ENCODE measurements at places on chromosomes 16 and 17.
A peak's percentile ranks its signal among the peaks of the same experiment; 100 is the strongest.

DNA sequence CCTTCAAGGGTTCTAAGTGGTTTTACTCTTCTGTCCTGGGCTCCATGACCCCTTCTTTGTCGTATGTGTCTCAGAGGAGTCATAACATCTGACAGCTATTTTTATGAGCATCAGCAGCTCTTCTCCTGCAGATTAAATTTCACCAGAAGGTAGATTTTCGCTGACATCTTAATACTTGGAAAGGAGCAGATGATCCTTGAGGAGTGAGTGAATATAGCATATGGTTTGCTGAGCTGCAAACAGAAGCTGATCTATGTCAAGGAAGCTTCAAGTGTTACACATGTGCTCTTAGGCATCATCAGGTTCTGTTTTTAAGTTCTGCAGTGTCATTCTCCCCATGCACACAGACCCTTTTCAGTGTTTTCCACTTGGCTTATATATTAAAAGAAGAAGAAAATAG is 49.2 kb upstream of the MYH2 start:
- DNase-seq = no peak

- DNase-seq = no peak
These were observed 34.4 kb downstream of the SLC7A5 start for GRCh38 chr16:87834668-87835473.

GRCh38 chr16:67104845-67105244 is 4.9 kb upstream of the PHAF1 start:
- DNase-seq = no peak

DNA sequence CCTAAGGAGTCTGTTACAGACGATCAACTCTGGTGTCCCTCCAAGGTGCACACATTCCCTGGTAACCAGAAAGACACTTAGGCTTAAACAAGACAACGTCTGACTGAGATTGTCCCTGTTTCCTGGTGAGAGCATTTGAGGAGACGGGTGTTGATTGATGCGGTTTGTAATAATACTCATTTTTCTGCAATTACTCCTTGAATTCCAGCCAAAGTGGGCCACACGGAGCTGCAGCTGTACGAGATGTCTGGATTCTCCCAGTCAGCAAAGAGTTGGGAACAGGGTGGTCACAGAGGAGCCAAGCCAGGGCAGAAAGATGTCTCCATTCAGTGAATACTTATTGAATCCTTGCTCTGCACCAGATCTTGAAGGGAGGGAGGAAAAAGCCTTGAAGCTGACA is 30.9 kb upstream of the CES5A start:
- no peak for DNase-seq

- DNase-seq = no peak
These were observed 431 bp downstream of the DYNC1LI2 start for GRCh38 chr16:66751053-66751302.

DNA sequence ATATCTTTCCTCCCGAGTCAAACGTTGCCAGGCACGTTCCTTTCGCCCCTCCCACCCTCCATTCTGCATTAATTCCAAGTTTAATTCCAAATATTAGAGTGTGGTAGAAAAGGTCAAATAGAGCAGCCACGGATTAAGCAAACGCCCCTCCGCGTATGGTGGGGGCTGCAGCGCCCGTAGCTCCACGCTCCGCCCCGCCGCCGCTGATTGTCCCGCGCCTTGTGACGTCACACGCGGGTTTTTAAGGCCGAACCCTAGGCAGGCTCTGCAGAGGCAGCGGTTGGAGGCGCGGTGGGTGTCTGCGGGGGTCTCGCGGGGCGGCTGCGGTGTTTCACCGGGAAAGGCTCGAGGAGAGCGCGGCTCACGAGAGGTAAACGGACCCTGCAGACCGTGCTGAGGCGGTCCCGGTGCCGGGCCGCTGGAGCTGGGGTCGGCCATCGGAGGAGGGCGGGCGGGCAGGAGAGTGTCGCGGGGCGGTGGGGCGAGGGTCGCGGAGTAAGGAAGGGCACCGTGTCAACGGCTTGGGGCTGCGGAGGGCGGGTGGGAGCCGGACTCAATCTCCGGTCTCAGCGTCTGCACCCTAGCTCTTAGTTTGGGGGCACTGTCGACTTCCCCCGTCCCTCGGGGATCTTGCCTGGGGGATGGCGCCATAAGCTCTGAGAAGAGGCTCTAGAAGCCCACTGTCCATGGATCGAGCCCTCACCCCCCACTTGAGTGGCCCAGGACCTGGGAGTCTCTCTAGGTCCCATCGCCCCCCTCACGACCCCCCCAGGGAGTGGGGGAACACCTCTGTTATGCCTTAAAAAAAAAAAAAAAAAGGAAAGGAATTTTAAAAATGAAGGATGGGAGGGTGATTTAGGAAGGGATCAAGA is at the start of gene ARL4D:
Gene ARL4D, plus strand, starts transcription at position 270 of the 872 bp plus-strand sequence. CDS start 740 bp downstream, outside the sequence.
- DNase-seq = peak; percentile 14

DNA sequence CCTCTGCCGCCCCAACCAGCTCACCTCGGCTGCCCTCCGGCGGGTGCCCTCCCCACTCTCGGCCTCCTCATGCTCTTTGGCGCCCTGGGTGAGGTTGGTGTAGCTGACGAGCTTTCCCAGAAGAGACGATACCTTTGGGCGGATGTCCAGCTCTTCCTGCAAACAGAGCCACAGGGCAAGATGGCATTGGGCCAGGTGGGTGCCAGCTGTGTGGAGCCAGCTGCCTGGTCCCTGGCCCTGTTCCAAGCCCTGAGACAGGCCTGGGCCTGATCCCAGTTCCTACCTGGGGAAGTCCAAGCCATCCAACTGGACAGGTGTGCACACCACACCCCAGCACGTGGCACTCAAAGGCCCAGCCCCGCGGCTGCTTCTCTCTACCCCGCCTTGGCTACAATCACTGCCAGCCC is 6.9 kb downstream of the SLC12A4 start:
- DNase-seq = peak; percentile 80

- no peak for DNase-seq
These were observed 139.0 kb downstream of the HS3ST3A1 start for GRCh38 chr17:13462673-13463124.

DNA sequence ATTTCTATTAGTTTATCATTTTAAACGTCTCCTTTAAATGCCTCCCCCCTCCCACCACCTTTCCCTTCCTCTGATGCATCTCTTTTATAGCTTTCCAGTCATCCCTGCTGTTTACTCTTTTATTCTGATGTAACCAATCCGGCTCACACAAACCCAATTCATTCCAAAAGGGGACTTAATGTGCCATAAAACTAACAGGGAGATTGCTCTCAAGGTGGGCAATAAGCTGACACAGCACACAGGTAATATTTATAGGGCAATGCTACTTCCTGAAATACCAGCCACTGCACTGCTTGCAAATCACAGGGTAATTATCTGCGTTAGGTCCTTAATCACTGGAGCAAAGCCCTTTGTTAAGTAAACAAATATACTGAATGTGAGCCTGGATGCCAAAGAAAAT is 23.3 kb upstream of the CA10 start:
- DNase-seq = peak; percentile 85

DNA sequence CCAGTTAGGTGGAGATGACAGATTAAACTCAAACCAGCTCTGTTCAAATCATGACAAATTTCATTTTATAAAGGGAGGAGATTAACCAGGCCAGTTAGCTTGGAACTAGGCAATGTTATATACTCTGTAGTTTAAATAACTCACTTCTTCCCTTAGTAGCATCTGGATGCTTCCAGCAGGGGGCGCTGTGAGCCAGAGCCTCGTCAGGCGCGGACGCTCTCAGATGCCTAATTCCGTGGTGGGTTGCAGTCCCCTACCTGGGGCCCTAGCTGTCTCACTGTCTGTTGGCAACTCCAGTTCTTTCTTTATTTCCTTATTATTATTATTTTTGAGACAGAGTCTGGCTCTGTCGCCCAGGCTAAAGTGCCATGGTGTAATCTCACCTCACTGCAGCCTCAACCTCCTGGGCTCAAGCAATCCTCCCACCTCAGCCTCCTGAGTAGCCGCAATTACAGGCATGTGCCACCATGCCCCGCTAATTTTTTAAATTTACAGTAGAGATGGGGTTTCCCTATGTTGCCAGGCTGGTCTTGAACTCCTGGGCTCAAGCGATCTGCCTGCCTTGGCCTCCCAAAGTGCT is 17.3 kb upstream of the WFDC1 start:
- peak; percentile 18 for DNase-seq

GRCh38 chr16:2963723-2964474 is at the start of gene KREMEN2:
Gene KREMEN2 (plus strand): TSS chr16:2964275. CDS start chr16:2964521, 246 bp downstream.
- DNase-seq = no peak

DNA sequence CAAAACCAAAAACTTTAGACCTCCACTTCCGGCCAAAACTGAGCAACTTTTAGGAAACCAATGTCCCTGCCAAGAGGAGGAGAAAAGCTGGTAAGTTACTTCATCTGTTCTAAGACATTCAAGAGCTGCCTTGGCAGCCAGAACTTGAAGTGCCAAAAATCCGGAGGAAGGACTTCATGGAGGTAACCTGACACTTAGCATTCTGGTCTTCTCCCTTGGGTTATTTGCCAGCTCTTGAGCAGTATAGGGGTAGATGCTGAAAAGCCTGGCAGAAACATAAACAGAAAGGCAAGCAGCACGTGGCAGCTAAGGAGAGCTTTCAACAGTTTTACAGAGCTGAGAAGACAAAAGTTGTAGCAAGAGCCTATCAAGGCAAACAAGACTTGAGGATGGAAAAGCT is 53.2 kb downstream of the CDYL2 start:
- no peak for DNase-seq

DNA sequence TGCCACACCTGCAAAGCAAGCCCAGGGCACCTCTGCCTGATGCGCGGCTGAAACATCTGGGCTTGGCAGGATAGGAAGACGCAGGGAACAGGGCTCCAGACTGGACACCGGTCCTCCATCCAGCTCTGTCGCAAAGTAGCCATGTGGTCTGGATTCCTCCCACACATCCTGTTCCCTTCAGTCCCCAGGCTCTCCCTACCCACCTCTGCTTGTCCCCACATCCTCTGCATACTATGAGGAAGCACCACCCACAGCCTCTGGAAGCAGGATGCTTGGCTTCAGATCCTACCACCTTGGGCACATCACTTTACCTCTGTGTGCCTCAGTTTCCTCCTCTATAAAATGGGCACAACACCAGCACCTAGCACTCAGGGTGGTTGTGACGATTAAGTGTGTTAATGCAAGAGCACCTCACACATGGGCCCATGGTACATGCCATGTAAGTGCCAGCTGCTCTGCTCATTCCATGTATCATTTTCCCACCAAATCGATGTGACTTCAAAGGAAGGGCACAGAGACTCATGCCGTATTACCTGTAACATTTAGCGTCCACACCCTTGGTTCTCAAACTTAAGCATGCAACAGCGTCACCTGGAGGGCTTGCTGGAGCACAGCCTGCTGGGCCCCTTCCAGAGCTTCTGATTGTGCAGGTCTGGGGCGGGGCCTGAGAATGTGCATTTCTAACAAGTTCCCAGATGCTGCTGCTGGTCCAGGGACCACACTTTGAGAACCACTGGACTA is 138.6 kb upstream of the SDK2 start:
- DNase-seq = no peak

DNA sequence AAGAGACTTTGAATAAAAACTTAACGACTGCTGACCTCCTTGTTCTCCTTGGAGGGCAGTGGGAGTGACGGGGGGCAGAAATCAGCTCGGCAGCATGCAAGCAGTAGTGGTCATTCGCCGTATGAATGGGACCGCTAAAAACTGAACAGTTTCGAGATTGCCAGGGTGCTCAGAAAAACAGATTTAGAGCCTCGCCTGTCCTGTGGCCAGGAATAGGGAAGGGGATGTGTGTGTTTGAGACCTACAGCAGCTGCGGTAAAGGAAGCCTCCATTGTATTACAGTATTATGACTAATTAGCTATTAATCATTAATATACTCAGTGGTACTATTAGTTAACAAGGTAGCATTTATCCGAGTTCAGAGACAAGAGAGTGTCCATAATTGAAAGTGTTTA is 670 bp upstream of the ZNF652 start:
- DNase-seq = no peak

DNA sequence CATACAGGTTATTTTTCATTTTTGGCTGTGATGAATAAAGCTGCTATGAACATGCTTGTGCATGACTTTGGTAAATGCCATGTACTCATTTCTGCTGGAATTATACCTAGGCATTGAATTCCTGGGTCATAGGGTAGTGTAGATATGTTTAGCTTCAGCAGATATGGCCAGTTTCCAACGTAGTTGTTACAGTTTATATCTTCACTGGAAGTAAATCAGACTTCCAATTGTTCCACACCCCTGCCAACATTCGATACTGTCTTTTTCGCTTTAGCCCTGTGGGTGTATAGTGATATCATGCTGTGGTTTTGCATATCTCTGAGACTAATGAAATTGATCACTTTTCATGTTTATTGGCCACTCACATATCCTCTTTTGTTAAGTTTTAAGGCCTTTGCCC is 50.4 kb downstream of the ARHGAP27 start:
- no peak for DNase-seq

DNA sequence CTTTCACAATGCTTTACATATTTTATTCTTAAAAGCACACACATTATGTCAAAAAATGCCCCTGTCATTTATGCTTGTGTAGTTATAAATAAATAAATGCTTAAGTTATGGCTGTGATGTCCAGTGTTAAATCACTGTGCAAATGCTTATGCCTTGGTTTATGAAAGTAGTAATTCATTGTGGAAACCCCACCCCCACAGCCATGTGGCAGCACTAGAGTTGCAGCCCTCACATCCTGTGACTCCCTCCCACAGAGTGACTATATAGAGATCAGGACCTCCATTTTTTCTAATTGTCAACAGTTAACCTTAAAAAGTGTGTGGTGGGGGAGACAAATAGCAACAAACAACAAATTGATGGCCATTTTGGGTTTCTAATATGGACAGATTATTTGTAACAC is 2.4 kb downstream of the SKAP1 start:
- peak; percentile 66 for DNase-seq

DNA sequence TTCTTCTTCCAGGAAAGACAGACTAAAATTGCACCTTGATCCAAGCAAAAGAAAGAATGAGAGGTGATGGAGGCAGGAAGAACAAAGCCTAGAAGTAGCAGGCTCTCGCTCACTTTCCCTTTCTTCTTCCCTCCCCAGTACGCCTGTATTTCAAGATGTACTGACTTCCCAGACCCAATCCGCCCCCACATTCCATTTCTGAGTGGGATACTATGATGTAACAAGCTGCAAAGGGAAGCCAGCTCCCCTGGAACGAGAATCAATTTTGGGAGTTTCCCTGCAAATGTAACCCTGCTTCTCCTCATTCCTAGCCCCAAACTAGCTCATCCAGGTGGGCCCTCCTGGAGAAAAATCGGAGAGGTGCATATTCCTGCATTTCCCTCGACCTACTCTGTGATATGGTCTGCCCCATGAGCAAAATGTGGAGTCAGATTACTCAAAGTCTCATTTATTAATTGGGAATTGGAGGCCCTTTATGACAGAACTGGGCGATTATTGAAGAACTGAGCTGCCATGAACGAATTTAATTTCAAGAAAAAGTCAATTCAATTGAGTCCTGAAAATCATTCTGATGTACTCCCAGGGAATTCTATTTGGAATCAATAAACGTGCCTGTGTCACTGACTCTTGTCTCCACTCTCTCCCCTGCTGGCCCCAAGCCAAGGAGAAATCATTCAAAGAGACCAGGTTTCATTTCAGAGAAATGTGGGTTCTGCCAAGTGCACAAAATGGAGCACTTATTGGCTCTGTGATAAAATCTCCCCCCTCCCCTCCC is 398.9 kb downstream of the SHISA9 start:
- DNase-seq = no peak

- DNase-seq = no peak
These were observed 7.1 kb downstream of the AKAP1 start for GRCh38 chr17:57092171-57092570.

- peak; percentile 13 for DNase-seq
These were observed 269.1 kb downstream of the CDH13 start for GRCh38 chr16:82895843-82896242.

- DNase-seq = no peak
These were observed 17.0 kb downstream of the CHD9 start for GRCh38 chr16:53071748-53072301.

GRCh38 chr17:57395721-57396321 is 139.5 kb downstream of the MSI2 start:
- no peak for DNase-seq

GRCh38 chr17:9890124-9890523 is 14.9 kb downstream of the RCVRN start:
- DNase-seq = no peak

All from NCI-H2029 treated with DMSO at 0.1 percent for 48 hours (cell line).